ENCODE measurements at places on chromosomes 16 and 17. TPM values are rescaled to one million over a fixed set of nuclear protein-coding genes. Genes with fewer than 3 reads are reported as not detected.
A peak's percentile ranks its signal among the peaks of the same experiment; 100 is the strongest.

The ALDH3A1 gene
- not detected for total RNA-seq

The CHST6 gene
- total RNA-seq: not detected

The MYH13 gene
- total RNA-seq: not detected

The CEP295NL gene
- not detected for total RNA-seq

The TNK1 gene
- total RNA-seq: 4.0 TPM

DNA sequence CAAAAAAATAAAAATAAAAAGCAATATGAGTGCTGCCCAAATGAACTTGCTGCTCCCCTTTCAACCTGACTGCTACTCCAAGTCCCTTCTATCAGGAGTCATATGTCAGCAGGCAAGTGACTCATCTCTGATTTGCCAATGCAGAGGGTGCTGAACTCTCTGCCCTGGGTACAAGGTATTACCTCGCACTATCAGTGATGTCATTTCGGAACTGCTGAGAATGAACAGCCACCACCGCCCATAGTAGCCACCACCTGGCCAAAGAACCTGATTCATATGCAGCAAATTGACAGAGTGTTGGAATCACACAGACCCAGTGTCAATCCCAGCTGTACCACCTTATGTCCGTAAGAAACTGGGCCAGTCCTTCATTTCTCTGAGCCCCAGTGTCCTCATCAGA lies 31.2 kb downstream of the LYRM9 start:
- no peaks in the 10 kb centered on the region for H3K4me1 ChIP-seq
- no peak overlapping the region for H3K27ac ChIP-seq
- H3K36me3 ChIP-seq: no peaks in the 10 kb centered on the region
- H3K27me3 ChIP-seq: peaks cover 12% of the 10 kb centered on the region
- no peak overlapping the region for H3K4me3 ChIP-seq

GRCh38 chr17:17395246-17395802 lies 81.5 kb upstream of the MED9 start:
- H3K27ac ChIP-seq: no peak overlapping the region
- H3K27me3 ChIP-seq: peaks cover 10% of the 10 kb centered on the region
- H3K36me3 ChIP-seq: no peaks in the 10 kb centered on the region
- H3K4me3 ChIP-seq: no peak overlapping the region
- H3K4me1 ChIP-seq: peaks cover 12% of the 10 kb centered on the region

DNA sequence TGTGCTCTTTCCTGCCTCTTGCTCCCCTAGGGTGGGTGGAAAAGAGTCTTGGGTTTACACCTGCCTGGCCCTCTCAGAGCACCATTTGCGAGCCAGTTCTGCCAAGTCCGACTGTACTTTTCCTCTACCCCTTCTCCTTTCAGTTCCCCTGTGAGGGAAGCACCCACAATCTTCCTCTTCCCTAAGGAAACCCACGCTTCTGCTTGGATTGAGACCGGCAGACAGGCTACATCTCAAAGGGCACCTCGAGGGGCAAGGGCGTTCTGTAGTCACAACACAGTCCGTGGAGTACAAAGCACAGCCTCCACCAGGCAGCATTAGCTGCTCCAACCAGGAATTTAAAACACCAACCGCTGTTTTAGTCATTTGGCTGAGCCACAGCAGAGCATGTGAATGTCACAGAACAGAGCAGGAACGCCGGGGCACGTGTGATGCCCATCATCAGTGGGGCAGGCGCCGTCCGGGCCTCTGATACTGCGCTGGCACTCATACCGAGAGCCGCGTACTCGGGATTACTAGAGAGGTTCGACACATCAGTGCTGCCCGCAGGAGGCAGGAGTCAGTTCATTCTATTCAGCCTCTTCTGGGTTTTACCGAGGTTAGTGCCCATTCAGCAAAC lies 13.7 kb upstream of the MNT start:
- H3K4me1 ChIP-seq: no peaks in the 10 kb centered on the region
- H3K4me3 ChIP-seq: no peak overlapping the region
- peaks cover 22% of the 10 kb centered on the region for H3K36me3 ChIP-seq
- H3K27me3 ChIP-seq: no peaks in the 10 kb centered on the region
- H3K27ac ChIP-seq: no peak overlapping the region
- no peak for DNase-seq

DNA sequence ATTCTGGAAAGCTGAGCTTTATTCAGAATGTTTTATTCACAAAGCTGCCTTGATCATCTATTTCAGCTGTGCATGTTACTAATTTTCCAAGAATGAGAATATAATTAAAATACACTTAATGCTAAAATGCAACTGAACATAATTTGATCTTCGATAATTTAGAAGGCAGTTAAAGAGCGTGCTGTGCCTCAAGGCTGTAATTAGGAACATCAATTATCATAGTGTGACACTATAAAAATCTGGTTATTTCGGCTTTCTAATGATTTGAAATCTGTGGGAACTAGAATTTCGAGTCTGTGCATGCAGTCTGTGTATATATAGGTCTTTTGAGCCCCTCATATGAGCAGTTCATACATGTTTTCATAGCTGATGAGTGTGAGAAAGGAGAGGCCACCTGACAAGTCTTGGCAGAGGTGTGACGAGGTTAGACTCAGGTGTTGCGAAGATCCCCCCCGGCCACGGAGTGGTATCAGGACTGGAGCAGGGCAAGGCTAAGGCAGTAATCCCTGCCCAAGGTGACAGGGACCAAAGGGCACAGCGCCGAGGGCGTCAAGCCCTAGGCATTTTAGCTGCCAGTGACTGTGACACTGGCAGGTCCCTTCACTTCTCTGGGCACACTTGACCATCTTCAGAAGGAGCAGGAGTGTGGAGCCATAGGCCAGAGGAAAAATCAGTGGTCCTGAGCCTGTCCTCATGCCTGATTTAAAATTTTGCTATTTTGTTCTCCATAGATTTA lies 328.5 kb downstream of the SNX29 start:
- no peaks in the 10 kb centered on the region for H3K27me3 ChIP-seq
- H3K4me1 ChIP-seq: no peaks in the 10 kb centered on the region
- no peak overlapping the region for H3K4me3 ChIP-seq
- no peaks in the 10 kb centered on the region for H3K36me3 ChIP-seq
- DNase-seq: no peak

DNA sequence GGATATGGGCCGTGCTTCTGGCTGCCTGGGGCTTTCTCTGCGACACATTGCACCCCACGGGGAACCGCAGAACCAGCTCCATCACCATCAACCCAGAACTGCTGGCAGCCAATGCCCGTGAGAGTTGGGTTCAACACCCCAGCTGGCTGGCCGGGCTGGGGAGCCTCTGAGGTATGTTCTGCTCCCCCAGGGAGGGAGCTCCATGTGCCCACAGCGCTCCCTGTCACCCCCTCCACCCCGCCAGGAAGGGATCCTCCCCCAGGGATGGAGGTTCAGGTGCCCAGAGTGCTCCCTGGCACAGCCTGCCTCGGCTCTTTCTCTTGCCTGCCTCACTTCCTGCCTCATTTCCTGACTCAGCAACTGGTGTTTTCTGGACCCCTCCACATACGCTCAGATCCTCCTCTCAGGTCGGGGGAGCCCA lies 24.2 kb upstream of the MPRIP start:
- no peaks in the 10 kb centered on the region for H3K36me3 ChIP-seq
- H3K27me3 ChIP-seq: peaks cover 1% of the 10 kb centered on the region
- H3K4me1 ChIP-seq: peaks cover 20% of the 10 kb centered on the region
- H3K4me3 ChIP-seq: no peak overlapping the region
- H3K27ac ChIP-seq: no peak overlapping the region

DNA sequence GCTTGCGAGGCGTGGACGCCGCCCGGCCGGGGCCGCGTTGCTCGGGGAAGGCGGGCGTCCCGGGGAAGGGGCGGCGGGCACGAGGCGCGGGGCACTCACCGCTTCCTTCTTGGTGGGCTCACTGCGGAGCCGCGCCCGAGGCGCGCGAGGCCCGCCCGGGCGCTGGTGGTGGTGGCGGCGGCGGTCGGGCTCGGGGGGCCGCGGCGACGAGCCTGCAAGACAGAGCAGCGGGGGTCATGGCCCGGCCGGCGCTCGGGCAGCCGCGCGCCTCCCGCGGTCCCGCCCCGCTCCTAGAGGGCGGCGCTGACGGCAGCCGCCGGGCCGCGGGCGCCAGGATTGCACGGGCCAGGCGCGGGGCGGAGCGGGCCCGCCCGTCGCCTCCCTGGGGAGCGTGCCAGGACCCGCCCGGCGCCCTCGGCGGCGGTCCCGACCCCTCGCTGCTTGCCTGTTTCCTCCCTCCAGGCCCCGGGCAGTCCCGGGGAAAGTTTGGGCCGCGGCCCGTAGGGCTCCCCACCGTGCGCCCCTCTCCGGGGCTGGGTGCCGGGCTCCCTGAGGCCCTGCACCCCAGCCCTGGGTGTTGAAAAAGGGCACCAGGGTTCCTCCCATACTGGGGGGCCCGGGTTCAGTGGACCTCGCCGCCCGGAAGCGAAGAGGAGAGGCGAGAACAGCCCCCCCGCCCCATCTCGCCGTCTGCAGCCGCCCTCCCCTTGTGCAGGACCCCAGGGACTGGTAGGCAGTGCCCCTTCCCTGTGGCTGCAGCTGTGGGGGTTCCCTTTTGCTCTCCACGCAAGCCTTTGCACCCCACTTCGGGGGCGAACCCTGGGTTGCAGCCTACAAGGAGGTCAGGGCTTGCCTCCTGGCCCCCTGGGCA lies at the start of gene C16orf74:
Gene C16orf74 (minus strand): TSS at position 270 of the 871 bp plus-strand sequence. CDS start 15,879 bp downstream, outside the sequence.
- H3K4me3 ChIP-seq: peak within 1 kb of the TSS; percentile 74
- H3K4me1 ChIP-seq: peaks cover 3% of the 10 kb centered on the region
- no peak for DNase-seq
- H3K27ac ChIP-seq: no peak within 1 kb of the TSS
- peaks cover 22% of the 10 kb centered on the region for H3K27me3 ChIP-seq

- peaks cover 19% of the 10 kb centered on the region for H3K27me3 ChIP-seq
- H3K27ac ChIP-seq: no peak overlapping the region
- DNase-seq: no peak
- no peak overlapping the region for H3K4me3 ChIP-seq
- H3K36me3 ChIP-seq: no peaks in the 10 kb centered on the region
- no peaks in the 10 kb centered on the region for H3K4me1 ChIP-seq
Measured at GRCh38 chr16:84313921-84314320, 19.2 kb downstream of the WFDC1 start.

GRCh38 chr16:31128711-31129567 lies 6.6 kb downstream of the PRSS8 start:
- no peak overlapping the region for H3K4me3 ChIP-seq
- H3K27me3 ChIP-seq: no peaks in the 10 kb centered on the region
- H3K36me3 ChIP-seq: peaks cover 23% of the 10 kb centered on the region
- H3K27ac ChIP-seq: no peak overlapping the region
- H3K4me1 ChIP-seq: no peaks in the 10 kb centered on the region
- DNase-seq: no peak

GRCh38 chr17:20930081-20930760 lies 112.6 kb downstream of the USP22 start:
- H3K36me3 ChIP-seq: no peaks in the 10 kb centered on the region
- H3K4me3 ChIP-seq: no peak overlapping the region
- peaks cover 16% of the 10 kb centered on the region for H3K27me3 ChIP-seq
- no peak overlapping the region for H3K27ac ChIP-seq
- no peak for DNase-seq

DNA sequence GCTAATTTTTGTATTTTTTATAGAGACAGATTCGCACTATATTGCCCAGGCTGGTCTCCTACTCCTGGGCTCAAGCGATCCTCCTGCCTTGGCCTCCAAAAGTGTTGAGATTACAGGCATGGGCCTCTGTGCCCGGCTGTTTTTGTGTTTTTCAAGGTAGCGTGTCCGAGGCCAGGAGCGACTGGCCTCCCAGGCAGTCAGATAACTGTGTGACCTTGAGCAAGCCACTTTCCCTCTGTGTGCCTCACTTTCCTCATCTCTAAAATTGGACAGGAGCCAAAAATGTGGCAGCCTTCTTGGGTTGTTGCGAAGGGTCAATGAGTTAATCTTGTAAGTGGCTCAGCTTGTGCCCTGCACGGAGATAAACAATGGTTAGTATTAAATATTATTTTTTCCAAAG lies 2.4 kb downstream of the ABCC1 start:
- peak overlapping the region; percentile 99 for H3K4me3 ChIP-seq
- H3K4me1 ChIP-seq: peaks cover 45% of the 10 kb centered on the region
- DNase-seq: no peak
- H3K36me3 ChIP-seq: peaks cover 50% of the 10 kb centered on the region
- peak overlapping the region; percentile 88 for H3K27ac ChIP-seq

DNA sequence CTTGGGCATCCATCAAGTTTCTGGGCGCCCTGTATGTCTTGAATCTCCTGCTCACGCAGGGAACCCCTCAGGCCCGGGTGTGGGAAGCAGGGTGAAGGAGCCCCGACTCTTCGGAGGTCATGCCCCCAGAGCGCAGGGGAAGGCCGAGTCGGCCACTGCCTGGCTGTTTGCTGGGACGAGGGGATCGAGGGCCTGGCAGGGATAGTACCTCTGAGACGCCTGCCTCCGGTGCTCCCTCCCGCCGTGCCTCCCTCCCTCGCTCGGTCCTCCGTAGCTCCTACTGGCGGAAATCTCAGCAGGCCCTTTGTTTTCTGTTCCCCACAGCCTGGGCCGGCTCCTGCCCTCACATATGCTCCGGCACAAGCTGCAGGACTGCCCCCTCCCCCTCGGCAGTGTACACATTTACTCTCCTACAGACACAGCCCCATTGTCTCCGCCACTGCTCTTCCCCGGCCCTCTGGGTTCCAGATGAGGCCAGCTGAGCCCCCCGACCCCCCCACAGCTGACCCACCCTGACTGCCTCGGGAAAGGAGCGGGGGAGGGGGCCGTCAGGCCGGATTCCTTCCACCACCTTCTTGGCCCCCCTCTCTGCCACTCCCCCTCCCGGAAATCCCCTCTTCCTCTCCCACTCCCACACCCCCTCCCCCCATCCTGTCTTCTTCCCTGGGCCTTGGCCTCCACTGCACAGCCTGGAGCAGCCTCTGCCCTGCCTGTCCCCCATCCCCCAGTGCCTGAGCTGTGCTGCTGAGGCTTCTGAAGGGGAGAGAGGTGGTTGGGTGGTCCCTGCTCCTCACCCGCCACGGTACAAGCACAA lies 1.4 kb downstream of the TRAF4 start:
- H3K4me1 ChIP-seq: peaks cover 22% of the 10 kb centered on the region
- H3K27me3 ChIP-seq: no peaks in the 10 kb centered on the region
- peak overlapping the region; percentile 81 for H3K27ac ChIP-seq

- H3K27me3 ChIP-seq: no peaks in the 10 kb centered on the region
- no peak for DNase-seq
- H3K27ac ChIP-seq: no peak overlapping the region
- H3K36me3 ChIP-seq: peaks cover 42% of the 10 kb centered on the region
- H3K4me3 ChIP-seq: no peak overlapping the region
Measured at GRCh38 chr16:75579281-75579834, 13.2 kb downstream of the GABARAPL2 start.

DNA sequence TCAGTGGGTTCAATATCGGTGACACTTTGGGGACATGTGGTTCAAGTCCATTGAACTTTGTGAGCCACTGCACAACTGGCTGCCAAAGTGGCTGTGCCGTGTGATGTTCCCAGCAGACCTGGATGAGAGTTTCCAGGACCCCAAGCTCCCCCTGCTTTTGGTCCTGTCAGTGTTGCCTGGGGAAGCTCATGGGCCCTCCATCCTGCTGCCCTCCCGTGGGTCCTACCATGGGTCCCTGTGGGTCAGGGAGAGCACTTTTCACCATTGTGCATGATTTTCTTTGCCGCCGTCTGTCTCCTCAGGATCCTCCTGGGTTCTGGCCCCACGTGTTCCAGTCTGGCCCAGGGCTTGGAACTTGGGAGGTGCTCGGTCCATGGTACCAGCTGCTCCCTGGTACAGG lies 38.1 kb downstream of the LGALS9 start:
- H3K27ac ChIP-seq: no peak overlapping the region
- no peaks in the 10 kb centered on the region for H3K36me3 ChIP-seq
- no peaks in the 10 kb centered on the region for H3K4me1 ChIP-seq
- no peak for DNase-seq
- no peaks in the 10 kb centered on the region for H3K27me3 ChIP-seq
